Ascending aorta (tissue), 2 donors: ENCODE measurements at places on chromosomes 3 and 15.
A peak's percentile ranks its signal among the peaks of the same experiment; 100 is the strongest.

- no peak overlapping the region for H3K4me3 ChIP-seq
- H3K36me3 ChIP-seq, result no peaks in the 10 kb centered on the region
- no peaks in the 10 kb centered on the region for H3K4me1 ChIP-seq
- DNase-seq, result no peak
Observed at GRCh38 chr3:101638261-101638745, 38.6 kb downstream of the ZBTB11 start.

- no peaks in the 10 kb centered on the region for H3K36me3 ChIP-seq
- H3K27me3 ChIP-seq, result no peaks in the 10 kb centered on the region
- H3K4me3 ChIP-seq, result no peak overlapping the region
- no peak overlapping the region for H3K27ac ChIP-seq
Observed at GRCh38 chr15:98330692-98331435, 317.5 kb upstream of the IGF1R start.

- H3K36me3 ChIP-seq, result no peaks in the 10 kb centered on the region
- H3K27ac ChIP-seq, result peak overlapping the region; percentile 69
- H3K4me3 ChIP-seq, result no peak overlapping the region
Observed at GRCh38 chr3:125107861-125108567, 52.2 kb upstream of the HEG1 start.

GRCh38 chr15:77012117-77012712 is 17.3 kb downstream of the PSTPIP1 start:
- H3K4me1 ChIP-seq, result no peaks in the 10 kb centered on the region
- DNase-seq, result no peak
- H3K36me3 ChIP-seq, result no peaks in the 10 kb centered on the region
- H3K27me3 ChIP-seq, result no peaks in the 10 kb centered on the region
- no peak overlapping the region for H3K27ac ChIP-seq

DNA sequence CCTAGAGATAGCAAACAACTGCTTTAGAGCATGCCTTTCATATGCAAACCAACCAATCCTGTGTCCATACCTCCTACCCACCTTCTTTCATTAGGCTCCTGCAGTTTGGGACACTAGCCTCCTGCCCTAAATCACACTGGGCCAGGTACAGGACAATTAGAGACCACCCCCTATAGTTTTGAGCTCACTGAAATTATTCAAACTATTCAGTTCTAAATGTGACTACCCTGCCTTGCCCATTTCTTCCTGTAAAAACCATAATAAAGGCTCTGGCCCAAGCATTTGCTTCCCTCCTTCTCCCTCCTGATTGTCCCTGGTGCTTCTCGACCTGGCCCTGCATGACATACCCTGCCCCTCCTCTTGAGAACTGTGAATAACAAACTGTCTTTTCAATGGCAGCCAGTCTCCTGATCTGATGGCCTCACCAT is 31.4 kb upstream of the LRIG1 start:
- H3K27ac ChIP-seq, result no peak overlapping the region
- H3K4me1 ChIP-seq, result no peaks in the 10 kb centered on the region
- no peak for DNase-seq

DNA sequence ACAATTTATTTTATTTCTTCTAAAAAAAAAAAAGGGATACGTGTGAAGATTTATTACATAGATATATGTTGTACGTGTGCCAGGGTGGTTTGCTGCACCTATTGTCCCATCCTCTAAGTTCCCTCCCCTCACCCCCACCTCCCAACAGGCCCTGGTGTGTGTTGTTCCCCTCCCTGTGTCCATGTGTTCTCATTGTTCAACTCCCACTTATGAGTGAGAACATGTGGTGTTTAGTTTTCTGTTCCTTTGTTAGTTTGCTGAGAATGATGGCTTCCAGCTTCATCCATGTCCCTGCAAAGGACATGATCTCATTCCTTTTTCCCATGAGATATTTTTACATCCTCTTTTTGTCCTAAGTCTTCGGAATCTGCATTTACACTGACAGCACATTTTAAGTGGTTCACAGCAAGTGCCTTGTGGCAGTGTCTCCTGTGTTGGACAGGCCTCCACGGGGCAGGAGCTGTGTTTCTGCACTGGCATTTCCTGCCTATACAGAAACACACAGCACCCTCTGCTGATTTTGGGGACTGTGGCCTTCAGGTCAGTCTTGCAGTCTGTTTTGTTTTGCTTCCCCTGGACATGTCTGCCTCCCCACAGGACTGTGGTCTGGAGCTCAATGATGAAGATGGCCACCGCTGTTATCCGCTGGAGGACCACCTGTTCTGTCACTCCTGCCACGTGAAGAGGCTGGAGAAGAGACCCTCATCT is 12.7 kb upstream of the SACM1L start:
- H3K27me3 ChIP-seq, result no peaks in the 10 kb centered on the region
- H3K4me1 ChIP-seq, result peaks cover under 1% of the 10 kb centered on the region
- peaks cover 42% of the 10 kb centered on the region for H3K36me3 ChIP-seq
- H3K4me3 ChIP-seq, result no peak overlapping the region

DNA sequence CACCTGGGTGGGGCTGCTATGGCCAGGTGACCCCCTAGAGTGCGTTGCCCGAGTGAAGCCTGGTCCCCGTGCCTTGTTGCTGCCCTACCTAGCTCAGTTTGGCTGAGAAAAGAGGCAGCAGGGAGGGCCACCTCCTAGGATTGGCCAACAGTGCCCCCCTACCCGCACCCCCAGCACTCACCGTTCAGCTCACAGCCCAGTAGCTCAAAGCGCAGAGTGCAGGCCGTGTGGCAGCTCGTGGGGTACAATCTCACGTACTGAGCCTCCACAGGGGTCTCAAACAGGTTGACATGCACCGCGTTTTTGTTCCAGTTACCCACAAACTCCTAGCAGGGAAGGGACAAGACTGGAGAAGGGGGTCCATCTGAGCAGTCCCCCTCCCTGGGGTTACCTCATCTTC is 7.6 kb downstream of the MFGE8 start:
- peaks cover 96% of the 10 kb centered on the region for H3K36me3 ChIP-seq
- peak; percentile 59 for DNase-seq
- peaks cover 25% of the 10 kb centered on the region for H3K4me1 ChIP-seq
- H3K27ac ChIP-seq, result peak overlapping the region; percentile 94

DNA sequence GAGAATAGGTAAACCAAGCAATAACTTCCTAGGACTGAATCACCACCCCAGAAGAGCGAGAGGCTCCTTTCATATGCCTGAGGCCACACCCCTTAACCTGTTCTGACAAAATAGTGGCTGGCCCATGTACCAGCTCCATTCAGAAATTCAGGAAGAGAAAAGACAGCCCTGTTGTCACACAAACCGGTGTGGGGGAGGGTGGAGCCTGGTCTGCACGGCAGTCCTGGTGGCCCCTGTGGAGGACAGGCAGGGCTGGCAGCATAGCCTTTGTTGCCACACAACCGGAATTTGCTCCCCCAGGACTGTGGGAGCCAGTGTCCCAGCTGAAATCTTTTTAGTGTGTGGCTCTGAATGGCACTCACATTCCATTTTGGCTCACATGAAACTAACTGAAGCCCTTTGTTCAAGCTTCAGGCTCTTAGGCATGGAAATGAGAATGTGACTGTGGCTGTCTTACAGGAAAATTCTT is 23.8 kb downstream of the RLBP1 start:
- no peaks in the 10 kb centered on the region for H3K27me3 ChIP-seq
- no peak for DNase-seq
- H3K27ac ChIP-seq, result peak overlapping the region; percentile 85
- H3K4me3 ChIP-seq, result no peak overlapping the region

GRCh38 chr15:40968290-40969085 is 15.2 kb downstream of the CHAC1 start:
- no peak overlapping the region for H3K4me3 ChIP-seq
- no peak for DNase-seq
- no peaks in the 10 kb centered on the region for H3K27me3 ChIP-seq
- no peaks in the 10 kb centered on the region for H3K4me1 ChIP-seq

DNA sequence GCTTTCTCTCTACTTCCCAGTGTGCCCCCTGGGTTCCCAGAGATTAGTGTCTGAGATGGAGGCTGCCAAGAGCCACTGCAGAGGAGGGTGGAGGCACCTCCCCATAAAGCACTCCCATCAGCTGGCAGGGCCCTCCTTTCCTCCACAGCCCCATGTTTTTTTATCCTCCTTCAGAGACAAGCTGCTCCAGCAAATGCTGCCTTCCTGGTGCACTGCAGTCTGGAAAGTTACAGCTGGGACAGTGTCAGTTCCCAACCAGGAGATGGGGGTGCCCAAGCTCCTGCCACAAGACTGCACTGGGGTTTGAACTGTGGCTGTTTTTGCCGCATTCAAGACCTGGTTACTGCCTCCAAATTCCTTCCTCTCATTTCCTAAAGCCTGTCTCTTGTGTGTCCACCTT is 206.1 kb downstream of the CADPS start:
- H3K36me3 ChIP-seq, result no peaks in the 10 kb centered on the region
- H3K27ac ChIP-seq, result no peak overlapping the region
- no peaks in the 10 kb centered on the region for H3K4me1 ChIP-seq
- H3K4me3 ChIP-seq, result no peak overlapping the region
- no peak for DNase-seq

DNA sequence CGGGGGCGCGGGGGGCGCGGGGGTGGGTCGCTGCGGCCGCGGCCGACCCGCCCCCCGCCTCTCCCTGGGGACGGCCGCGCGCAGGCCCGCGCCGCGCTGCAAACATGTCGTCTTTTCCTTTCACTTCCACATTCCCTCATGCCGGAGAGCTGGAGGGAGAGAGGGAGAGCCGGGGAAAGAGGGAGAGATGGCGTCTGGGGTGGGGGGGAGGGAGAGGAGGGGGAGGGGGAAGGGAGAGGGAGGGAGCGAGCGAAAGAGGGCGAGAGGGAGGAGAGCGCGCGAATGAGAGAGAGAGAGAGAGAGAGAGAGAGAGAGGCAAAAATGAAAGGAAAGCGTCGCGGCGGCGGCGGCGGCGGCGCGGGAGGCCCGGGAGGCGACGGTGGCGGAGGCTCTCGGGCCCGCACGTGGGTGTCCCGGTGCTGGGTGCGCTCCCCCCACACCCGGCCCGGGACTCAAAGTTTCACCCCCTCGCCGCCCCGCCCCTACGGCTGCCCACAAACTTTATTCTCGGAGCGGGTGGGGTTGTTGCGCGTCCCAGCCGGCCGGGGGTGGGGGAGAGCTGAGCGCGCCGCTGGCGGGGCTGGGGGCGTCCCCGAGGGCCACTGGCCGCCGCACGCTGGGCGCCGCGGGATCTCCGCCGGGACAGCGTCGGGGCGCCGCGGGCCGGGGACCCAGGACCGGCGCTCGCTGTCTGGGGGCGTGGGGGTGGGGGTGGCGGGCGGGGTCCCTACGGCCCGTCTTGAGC is 731 bp downstream of the ZNF710 start:
- H3K4me1 ChIP-seq, result peaks cover 34% of the 10 kb centered on the region
- H3K27me3 ChIP-seq, result no peaks in the 10 kb centered on the region
- peak overlapping the region; percentile 81 for H3K27ac ChIP-seq
- no peaks in the 10 kb centered on the region for H3K36me3 ChIP-seq
- peak overlapping the region; percentile 96 for H3K4me3 ChIP-seq

- no peaks in the 10 kb centered on the region for H3K36me3 ChIP-seq
- H3K4me3 ChIP-seq, result no peak overlapping the region
- H3K27ac ChIP-seq, result no peak overlapping the region
- no peaks in the 10 kb centered on the region for H3K27me3 ChIP-seq
- no peaks in the 10 kb centered on the region for H3K4me1 ChIP-seq
- no peak for DNase-seq
Observed at GRCh38 chr3:108736821-108737220, 20.4 kb downstream of the RETNLB start.

GRCh38 chr3:122921791-122922651 is 105.5 kb downstream of the SEMA5B start:
- H3K4me1 ChIP-seq, result no peaks in the 10 kb centered on the region
- H3K4me3 ChIP-seq, result no peak overlapping the region
- H3K27me3 ChIP-seq, result no peaks in the 10 kb centered on the region
- no peaks in the 10 kb centered on the region for H3K36me3 ChIP-seq
- DNase-seq, result peak; percentile 58
- no peak overlapping the region for H3K27ac ChIP-seq

DNA sequence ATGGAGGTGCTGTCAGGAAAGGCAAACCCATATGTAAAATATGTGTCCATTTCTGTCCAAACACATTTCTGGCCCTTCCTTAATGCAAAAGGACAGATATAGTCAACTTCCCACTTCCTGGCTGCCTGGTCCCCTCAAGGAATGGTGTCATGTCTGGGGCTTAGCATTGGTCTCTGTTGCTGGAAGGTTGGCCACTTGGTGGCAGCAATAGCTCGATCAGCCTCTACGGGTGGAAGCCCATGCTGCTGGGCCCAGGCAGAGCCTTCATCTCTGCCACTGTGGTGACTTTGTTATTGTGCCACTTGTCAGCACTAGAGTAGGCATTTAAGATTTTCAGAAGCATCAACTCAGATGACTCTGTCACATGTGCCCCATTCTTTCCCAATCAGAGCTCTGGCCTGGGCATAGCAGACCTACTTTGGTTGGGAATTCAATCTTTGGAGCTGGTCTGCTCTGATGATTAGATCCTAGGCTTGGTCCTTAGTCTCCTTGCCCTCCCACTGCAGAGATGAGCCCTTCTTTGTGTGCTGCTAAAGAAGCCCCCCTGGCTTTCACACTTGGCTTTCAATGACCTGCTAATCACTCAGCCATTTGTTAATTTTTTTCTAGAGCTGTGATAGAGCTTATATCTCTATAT is 51.0 kb upstream of the SPSB4 start:
- H3K27me3 ChIP-seq, result no peaks in the 10 kb centered on the region
- H3K4me1 ChIP-seq, result no peaks in the 10 kb centered on the region
- no peak overlapping the region for H3K4me3 ChIP-seq
- peak; percentile 71 for DNase-seq

GRCh38 chr15:59060348-59060747 is 44.6 kb upstream of the CCNB2 start:
- H3K27me3 ChIP-seq, result no peaks in the 10 kb centered on the region
- DNase-seq, result no peak
- no peak overlapping the region for H3K27ac ChIP-seq
- no peak overlapping the region for H3K4me3 ChIP-seq

DNA sequence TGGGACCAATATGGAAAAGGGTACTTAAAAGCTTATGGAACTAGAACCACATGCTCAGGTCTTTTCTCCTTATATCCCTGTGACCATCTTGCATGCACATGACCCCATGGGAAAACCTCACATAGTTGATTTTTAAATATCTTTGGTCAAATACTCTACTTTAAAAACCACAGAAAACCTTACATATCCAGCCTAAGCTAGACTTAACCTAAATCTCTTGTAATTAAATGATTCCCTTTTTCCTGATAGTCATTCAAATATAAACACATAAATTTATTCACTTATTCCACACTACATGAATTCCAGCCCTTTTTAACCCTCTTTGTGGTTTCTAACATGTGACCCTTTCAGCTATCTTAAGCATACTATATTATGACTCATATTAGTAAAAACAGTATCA is 46.8 kb downstream of the DNAJC13 start:
- peaks cover 48% of the 10 kb centered on the region for H3K36me3 ChIP-seq
- no peak overlapping the region for H3K27ac ChIP-seq
- H3K4me3 ChIP-seq, result no peak overlapping the region
- no peaks in the 10 kb centered on the region for H3K4me1 ChIP-seq
- DNase-seq, result no peak

GRCh38 chr15:29675791-29676301 is 146.4 kb downstream of the TJP1 start:
- H3K27me3 ChIP-seq, result no peaks in the 10 kb centered on the region
- H3K4me1 ChIP-seq, result peaks cover 3% of the 10 kb centered on the region
- H3K27ac ChIP-seq, result no peak overlapping the region
- no peaks in the 10 kb centered on the region for H3K36me3 ChIP-seq
- no peak overlapping the region for H3K4me3 ChIP-seq
- peak; percentile 50 for DNase-seq
